Effector memory CD8-positive, alpha-beta T cell (primary cell): ENCODE measurements at places on chromosomes 12 and 14.

DNA sequence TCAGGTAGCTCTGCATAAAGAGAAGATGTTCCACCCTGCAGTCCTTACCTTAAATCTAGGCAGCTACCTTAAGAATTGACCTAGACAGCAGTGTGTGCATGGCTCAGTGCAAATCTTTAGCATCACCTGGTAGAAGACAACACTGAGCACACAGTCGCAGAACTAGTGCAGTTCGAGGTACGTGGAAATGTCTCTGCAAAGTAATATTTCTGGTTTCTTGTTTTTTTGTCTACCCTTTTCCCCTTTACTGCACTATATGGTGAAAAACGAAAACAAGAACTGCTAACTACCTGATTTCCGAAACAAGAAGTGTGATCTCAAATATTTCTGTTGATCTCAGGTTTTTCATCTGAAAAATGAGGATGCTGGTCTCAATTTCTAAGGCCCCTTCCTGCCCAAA is 82.5 kb downstream of the ETV6 start:
- no peak for DNase-seq

- no peak for DNase-seq
Observed at GRCh38 chr14:53638966-53639365, 317.7 kb downstream of the BMP4 start.

DNA sequence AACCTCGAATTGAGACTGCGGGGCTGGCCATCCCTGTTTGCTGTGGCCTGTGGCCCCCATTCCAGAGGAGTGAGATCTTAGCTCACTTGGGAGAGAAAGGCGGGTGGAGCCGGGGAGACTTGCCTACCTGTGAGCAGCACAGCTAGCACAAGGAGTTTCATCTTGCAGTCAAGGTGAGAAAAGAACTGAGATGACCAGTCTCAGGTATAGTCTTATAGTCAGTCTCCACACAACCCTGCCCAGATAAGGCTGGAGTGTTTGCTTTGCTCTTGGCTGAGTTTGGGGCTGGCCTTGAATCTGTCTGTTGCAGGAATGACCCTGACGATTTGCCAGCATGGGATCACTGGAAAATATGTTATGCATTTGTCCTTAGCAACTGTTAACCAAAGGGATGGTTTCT is at the start of gene PLA2G1B:
Gene PLA2G1B, minus strand, starts transcription at position 187 of the 400 bp plus-strand sequence. Its CDS starts 26 bp downstream, at position 161.
- no peak for DNase-seq

DNA sequence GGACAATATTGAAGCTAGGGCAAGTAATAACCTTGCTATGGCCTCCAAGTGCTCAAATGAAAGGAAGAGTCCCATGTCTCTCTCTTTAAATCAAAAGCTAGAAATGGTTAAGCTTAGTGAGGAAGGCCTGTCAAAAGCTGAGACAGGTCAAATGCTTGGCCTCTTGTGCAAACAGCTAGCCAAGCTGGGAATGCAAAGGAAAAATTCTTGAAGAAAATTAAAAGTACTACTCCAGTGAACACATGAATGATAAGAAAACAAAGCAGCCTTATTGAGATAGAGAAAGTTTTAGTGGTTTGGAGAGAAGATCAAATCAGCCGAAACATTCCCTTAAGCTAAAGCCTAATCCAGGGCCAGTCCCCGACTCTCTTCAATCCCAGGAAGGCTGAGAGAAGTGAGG is 84.1 kb upstream of the PLEKHA5 start:
- no peak for DNase-seq

GRCh38 chr12:74610711-74611110 is 73.1 kb downstream of the ATXN7L3B start:
- no peak for DNase-seq

DNA sequence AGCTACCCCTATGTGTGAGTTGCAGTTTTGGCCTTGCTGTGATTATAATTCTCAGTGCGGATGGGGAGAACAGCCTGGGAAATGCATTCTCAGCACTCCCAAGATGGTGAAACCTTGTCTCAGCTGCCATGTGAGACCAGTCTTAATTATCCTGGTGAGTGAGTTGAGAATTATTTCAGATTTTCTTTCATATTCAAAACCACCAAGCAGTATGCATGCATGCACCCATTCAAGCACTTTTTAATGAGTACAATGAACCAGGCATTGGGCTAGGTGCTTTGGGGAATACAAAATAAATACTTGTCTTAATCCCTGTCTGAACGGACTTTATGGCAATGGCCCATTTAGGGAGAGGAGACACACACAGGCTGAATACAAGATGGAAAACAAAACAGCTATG is 94.7 kb downstream of the PTPN11 start:
- DNase-seq: no peak

GRCh38 chr14:36580856-36581831 is 1.3 kb downstream of the NKX2-8 start:
- DNase-seq: no peak

GRCh38 chr12:131591714-131592709 is 118.9 kb upstream of the SFSWAP start:
- no peak for DNase-seq

- no peak for DNase-seq
Observed at GRCh38 chr12:123028475-123028874, 48.0 kb downstream of the ARL6IP4 start.

DNA sequence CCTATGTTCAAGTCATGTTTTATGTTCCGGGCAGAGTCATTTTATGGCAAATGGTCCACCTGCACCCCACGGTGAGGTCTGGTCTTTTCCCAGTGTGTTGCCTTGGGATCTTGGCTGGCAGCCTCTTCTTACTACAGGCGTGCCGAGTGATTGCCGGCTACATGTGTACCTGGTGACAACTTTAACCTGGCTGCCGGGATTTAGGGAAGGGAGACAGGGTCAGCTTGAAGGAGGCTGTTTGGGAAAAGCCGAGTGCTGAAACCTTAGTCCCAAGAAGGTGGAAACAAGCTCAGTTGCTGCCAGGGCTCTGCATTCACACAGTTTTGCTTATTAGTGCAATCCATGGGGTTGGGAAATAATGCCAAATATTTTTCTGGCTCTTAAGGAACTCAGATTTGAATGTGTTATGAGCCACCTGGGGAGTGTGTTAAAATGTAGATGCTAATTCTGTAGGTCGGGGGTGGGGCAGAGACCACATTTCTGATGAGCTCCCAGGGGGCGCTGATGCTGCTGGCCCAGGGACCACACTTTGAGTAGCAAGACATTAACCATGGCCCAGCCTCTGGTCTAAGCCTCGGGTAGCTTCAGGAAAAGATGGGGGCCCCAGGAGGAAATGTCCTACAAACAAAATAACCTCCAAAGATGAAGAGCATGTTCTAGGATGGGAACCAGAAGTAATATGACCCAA is 179.6 kb downstream of the TBX5 start:
- no peak for DNase-seq

DNA sequence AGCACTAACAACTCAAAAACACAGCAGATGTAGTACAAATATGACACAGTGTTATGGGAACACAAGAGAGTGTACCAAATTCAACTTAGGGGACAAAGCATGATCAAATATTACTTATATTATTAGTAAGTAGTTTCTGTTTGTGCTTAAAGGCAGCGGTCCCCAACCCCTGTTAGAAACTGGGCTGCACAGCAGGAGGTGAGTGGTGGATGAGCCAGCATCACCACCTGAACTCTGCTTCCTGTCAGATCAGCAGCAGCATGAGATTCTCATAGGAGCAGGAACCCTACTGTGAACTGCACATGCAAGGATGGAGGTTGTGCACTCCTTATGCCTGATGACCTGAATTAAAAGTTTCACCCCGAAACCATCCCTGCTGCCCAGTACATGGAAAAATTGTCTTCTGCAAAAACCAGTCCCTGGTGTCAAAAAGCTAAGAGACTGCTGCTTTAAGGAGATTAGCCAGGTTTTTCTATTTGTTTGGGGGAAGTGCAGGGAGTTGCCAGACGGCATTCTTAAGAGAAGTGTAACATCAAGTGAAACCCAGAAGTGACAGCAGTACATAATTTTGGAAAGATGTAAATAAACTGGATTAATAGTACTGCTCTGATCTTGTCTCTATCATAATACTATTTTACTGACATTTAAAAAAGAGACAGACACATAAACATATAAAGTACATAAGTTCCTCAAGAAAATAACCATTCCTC is 26.7 kb downstream of the GTF2A1 start:
- DNase-seq: no peak

- no peak for DNase-seq
Observed at GRCh38 chr14:91377700-91378652, 39.6 kb downstream of the CCDC88C start.

DNA sequence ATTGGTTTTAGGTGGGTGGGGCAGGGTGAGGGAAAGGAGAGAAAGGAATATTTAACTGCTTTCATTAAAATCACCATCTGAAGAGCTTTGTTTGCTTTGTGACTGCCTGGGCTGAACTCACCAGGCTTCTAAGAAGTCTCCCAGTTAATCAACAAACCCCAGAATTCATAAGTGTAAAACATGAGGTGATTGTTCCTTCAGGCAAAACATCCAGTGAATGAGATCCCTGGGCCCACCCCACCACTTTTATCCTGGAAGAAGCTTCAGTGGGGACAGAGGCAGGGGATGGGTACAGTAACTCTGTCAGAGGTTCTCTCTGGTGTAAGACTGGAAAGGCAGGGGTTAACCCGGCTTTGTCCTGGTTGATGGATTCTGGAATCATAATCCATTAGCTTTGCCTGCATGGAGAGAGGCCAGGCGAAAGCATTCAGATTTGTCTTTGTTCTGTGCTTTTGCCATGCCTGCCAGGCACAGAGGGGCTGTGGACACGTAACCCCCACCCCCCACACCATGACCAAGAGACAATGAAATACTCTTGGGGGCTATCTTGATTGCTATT is 16.7 kb downstream of the PDE1B start:
- DNase-seq: no peak

- DNase-seq: no peak
Observed at GRCh38 chr14:101719708-101720107, 41.8 kb upstream of the PPP2R5C start.

- no peak for DNase-seq
Observed at GRCh38 chr12:94458877-94459727, 565 bp downstream of the CEP83 start.
